ENCODE measurements at places on chromosomes 5 and 9.

GRCh38 chr9:88076286-88077070 is 61.8 kb downstream of the SPATA31C2 start:
- DNase-seq, result peak; percentile 79

GRCh38 chr5:139742173-139742903 is 53.3 kb upstream of the PSD2 start:
- no peak for DNase-seq

GRCh38 chr5:122924203-122924602 is 78.8 kb downstream of the SNX24 start:
- no peak for DNase-seq

- DNase-seq, result no peak
Measured at GRCh38 chr5:139186261-139186660, 11.9 kb downstream of the SIL1 start.

- DNase-seq, result no peak
Measured at GRCh38 chr5:66354422-66354821, 210.3 kb downstream of the SREK1 start.

GRCh38 chr5:59768152-59769040 is 125.1 kb downstream of the PDE4D start:
- peak; percentile 78 for DNase-seq

All from SK-N-DZ (cell line).